Erythroblast (primary cell): ENCODE measurements at places on chromosomes 12 and 14.

GRCh38 chr14:89902881-89903280 is 51.6 kb downstream of the EFCAB11 start:
- no peak for DNase-seq

DNA sequence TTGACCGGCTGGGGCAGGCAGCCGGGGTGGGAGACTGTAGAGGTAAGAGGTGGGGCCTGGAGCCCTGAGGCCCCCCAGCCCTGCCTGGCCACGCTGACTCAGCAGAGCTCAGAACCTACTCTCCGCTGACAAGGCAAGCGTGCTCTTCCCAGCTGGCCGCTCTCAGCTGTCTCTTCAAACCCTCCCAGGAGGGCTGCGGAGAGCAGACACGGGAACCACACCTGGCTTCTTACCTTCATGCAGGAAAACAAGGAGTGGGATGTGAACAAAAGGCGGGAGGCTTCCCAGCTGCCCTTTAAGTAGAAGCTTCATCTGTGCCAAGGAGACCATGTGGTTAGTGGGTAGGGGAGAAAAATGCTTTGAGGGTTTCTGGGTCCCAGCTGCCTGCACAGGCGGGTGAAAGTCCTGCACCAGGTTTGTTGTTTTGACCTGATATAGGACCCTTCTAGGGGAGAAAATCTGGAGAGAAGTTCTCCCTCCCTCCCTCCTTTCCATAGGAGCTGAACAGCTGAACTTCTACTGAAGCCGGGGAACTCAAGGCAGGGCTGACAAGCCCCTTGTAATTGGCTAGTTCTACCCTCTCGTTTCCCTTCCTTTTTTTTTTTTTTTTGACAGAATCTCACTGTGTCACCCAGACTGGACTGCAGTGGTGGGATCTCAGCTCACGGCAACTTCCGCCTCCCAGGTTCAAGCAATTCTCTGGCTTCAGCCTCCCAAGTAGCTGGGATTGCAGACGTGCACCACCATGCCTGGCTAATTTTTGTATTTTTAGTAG is 12.8 kb upstream of the TESC start:
- DNase-seq = peak; percentile 63

- no peak for DNase-seq
Measured at GRCh38 chr14:68306934-68307789, 485.7 kb downstream of the ZFP36L1 start.

- peak; percentile 63 for DNase-seq
Measured at GRCh38 chr12:121857322-121858246, 1.1 kb downstream of the HPD start.

- DNase-seq = no peak
Measured at GRCh38 chr14:95831468-95831867, 45.2 kb upstream of the TUNAR start.

- no peak for DNase-seq
Measured at GRCh38 chr12:124586756-124587155, 19.3 kb upstream of the NCOR2 start.

DNA sequence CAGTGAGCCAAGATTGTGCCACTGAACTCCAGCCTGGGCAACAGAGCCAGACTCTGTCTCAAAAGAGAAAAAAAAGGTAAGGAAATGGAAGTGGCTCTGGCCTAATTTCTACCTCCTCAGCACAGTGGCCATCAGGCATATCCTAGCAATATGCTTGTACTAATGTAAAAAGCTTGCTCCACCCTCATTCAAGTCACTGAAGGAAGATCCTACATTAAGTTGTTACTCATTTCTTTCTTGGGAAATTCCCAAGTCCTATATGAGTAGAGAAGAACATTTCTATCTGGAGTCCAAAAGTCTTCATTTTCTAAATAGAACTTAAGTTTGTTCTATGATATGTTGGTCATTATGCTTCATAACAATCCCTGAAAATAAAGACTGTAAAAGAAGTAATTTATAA is 67.3 kb upstream of the HOXC13 start:
- DNase-seq = no peak

- no peak for DNase-seq
Measured at GRCh38 chr12:101571105-101571504, 23.7 kb upstream of the MYBPC1 start.

GRCh38 chr14:104721505-104722431 is 2.3 kb upstream of the ADSS1 start:
- no peak for DNase-seq

- no peak for DNase-seq
Measured at GRCh38 chr12:26791301-26791791, 41.6 kb downstream of the ITPR2 start.

GRCh38 chr14:72666610-72667009 is 227.3 kb downstream of the DPF3 start:
- no peak for DNase-seq

DNA sequence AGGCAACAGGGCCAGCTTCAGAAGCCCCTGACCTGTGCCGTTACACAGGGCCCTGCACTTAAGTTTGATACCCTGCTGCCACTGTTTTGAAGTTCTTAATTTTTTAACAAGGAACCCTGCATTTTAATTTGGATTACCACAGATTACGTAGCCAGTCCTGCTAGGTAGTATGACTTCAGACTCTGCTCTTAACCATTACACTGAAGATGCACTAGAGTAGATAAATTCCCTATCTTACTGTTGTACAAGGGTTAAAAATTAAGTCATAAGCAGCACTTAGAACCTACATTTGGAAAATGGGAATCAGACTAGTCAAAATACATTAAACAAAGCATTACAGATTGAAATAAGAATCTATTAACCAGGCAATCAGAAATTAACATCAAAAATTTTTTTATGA is 2.3 kb downstream of the GNPNAT1 start:
- DNase-seq = peak; percentile 39

- DNase-seq = peak; percentile 81
Measured at GRCh38 chr12:68446901-68447796, 115.0 kb upstream of the MDM1 start.

DNA sequence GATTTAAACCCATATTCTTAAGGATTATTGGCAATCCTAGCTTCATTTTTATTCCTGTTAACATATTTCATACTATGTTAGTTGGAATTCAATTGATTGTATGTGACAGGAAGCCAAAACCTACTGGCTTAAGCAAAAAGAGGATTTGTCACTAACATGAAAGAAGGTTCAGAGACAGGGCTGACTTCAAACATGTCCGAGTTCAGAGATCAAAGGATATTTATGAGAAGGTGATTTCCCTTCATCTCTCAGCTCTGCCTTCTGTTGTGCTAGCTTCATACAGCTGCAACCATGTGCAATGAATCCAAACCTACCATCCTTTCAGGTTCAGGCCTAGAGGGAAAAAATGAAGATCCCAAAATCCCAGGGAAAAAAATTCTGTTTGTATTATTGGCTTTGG is 349.7 kb downstream of the ATP23 start:
- DNase-seq = no peak

GRCh38 chr14:95389471-95390011 is 69.8 kb upstream of the CLMN start:
- no peak for DNase-seq

- DNase-seq = peak; percentile 88
Measured at GRCh38 chr12:51368640-51369517, 22.3 kb downstream of the GALNT6 start.

DNA sequence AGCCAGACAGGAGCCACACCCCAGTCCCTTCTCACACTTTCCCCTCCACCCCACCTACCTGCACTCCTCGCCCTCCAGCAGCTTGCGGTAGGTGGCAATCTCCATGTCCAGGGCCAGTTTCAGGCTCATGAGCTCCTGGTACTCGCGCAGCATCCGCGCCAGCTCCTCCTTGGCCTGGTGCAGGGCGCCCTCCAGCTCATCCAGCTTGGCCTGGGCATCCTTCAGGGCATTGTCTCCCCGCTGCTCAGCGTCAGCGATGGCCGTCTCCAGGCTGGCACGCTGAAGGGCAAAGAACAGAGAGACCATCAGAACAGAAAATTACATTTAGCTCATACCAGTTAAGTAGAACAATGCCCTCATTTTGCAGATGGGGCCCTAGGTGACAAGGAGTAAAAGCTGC is 5.5 kb downstream of the KRT74 start:
- no peak for DNase-seq

DNA sequence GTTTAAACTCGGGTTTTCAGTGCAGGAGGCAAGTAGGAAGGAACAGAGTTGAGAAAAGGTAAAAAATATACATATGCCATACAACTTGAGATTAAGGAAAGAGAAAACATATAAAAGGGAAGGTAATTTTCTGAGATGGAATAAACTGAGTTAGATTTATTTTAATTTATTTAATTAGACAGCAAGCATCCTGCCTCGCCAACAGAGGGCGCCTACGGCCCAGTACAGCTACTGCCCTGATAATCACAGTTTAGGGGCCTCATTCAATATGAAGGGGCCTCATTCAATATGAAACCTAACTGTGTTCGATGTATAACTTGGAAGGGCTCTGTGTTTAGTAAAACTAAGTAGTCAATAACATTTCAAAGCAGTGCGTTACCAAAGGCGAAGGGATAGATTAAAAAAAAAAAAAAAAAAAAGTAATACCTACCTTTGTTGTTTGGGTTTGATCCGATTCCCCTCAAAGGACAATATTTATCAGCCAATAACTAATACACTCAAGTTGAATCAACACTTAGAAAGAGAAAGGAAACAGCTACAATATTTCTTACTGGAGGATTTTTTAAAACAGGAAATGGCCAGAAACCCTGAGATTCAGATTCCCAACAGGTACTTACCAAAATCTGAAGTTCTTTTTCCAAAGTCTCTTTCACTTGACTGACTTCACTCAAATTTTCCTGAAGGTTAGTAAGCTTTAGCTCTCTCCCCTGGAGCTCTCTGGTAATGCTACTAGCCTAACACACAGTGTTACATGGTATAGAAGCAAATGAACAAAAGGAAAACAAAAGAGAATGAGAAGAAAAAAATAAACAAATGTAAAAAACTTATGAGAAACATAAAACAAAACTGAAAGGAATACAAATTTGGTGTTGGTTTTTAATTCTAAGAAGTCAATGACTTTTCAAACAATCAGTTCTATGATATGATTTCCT is 70.0 kb upstream of the VPS33A start:
- peak; percentile 71 for DNase-seq

GRCh38 chr12:121522971-121523370 is 57.9 kb downstream of the KDM2B start:
- no peak for DNase-seq

GRCh38 chr12:39587225-39587624 is 32.4 kb downstream of the ABCD2 start:
- DNase-seq = no peak

DNA sequence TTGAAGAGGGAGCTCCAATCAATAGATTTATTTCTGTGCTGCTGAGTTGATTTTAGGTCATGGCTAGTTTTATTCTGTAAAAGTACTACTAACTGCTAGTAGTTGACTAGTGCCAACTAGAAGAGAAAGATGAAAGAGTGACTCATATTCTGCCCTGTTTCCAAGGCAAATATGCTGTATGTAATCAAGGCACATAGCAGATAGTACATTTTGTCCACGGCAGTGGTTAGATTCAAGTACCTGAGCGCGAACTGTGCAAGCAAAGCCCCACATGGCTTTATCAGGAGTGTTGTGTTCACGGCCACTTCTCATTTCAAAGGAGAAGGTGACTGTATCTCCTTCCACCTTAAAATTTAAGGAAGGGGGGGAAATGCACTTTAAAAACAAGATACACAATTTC is 126.8 kb downstream of the TRAFD1 start:
- DNase-seq = no peak

GRCh38 chr14:77177702-77178101 is 3.9 kb upstream of the TMEM63C start:
- no peak for DNase-seq
